ENCODE measurements at places on chromosomes 4 and X. TPM values are rescaled to one million over a fixed set of nuclear protein-coding genes. Genes with fewer than 3 reads are reported as not detected.

GRCh38 chr4:6769233-6769988 is 13.1 kb upstream of the KIAA0232 start:
- DNase-seq: no peak

MAGEB18 gene
- not detected for total RNA-seq

KLHL13 gene
- 0.13 TPM for total RNA-seq

GRCh38 chr4:103457566-103457965 is 259.4 kb upstream of the CENPE start:
- DNase-seq: no peak

GRCh38 chr4:82005158-82005557 is 368.6 kb downstream of the HNRNPD start:
- peak; percentile 39 for DNase-seq

DNA sequence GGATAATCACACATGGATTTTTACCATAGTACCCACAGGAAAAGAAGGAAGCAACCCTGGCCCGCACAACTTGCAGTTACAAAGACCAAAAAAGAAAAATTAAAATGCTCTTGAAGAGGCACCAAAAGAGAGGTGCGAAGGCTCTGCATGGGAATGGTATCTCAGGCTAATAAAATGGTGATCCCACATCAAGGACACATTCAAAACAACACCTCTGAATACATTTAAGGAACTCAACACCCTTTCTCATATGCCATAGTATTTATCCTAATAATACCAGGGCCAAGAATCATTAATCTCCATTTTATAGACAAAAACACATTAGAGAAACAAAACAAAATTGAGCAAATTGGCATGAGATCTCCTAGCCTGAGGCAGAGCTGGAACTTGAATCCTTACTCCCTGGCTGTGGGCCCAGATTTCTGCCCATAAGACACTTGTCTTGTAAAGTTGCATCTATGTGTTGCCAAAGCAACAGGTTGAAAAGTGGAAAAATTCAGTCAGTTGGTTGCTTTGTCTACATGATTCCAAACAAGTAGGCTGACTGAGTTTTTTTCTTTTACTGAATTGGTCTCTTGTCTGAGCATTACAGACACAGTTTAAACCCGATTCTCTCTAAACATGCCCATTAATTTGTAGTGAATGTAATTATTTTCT is 33.5 kb downstream of the GUCY2F start:
- no peak for DNase-seq

- DNase-seq: no peak
Observed at GRCh38 chr4:52408032-52408431, 251.1 kb downstream of the USP46 start.

SORBS2 gene
- total RNA-seq: 9.7 TPM

DNA sequence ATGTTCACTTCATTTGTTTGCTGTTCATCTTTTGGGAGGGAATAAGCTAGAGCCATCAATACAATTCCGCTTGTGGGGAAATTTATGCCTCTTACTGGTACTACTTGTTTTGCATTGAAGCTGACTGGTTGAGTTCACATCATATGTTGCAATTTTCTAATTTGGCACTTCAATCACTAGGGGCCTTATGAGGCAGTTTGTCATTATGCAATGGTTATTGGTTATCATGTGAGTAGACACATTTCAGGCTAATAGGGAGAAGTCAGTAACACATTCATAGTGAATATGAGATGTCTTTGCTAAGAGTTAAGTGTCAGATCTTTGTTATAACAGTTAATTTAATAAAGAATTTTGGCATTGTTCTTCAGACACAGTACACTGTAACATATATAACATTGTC is 5.0 kb downstream of the RPL36A start:
- DNase-seq: no peak

PAK3 gene
- not detected for total RNA-seq

DCHS2 gene
- total RNA-seq: not detected

DNA sequence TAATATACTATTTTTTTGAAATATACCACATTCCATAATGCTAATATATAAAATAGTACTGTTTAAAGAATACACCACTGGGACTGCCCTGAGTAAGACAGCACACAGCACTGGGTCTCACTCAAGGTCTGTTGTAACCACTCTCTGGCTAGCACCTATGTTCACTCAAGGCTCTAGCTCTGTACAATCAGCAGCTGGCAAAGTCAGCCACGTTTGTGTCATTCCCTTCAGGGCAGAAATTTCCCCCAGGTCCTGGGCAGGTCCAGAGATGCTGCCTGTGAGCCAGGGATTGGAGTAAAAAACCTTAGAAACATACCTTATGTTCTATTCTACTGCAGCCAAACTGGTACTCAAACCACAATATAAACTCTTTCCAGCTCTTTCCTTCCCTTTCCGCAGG is 1160.2 kb upstream of the ADGRL3 start:
- no peak for DNase-seq

ENPEP gene
- 0.61 TPM for total RNA-seq

ETDA gene
- not detected for total RNA-seq

GRCh38 chr4:115841871-115842270 is 728.5 kb upstream of the NDST4 start:
- DNase-seq: no peak

MAGEB6B gene
- not detected for total RNA-seq

PCDH11X gene
- not detected for total RNA-seq

FREM3 gene
- total RNA-seq: not detected

DNA sequence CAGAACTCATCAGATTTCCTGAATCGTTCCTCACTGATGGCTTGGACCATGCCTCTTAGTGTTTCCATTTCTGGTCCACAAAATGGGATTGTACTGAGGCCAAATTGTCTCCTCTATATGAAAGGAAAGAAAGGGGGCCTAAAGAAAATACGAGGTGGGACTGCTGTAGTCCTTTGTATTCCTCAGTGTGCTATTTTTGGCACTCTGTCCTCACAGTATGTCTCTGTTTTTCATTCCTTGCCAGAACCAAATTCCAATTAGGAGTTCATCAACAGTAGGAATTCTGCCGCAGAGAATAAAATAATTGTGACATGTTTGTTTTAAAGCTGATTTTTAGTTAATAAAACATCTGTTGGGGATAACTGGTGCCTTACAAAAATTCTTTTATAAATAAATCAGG is 515.7 kb downstream of the SMARCA1 start:
- no peak for DNase-seq

Data from HT-29 (cell line).